ENCODE measurements at places on chromosomes 11 and 22.

DNA sequence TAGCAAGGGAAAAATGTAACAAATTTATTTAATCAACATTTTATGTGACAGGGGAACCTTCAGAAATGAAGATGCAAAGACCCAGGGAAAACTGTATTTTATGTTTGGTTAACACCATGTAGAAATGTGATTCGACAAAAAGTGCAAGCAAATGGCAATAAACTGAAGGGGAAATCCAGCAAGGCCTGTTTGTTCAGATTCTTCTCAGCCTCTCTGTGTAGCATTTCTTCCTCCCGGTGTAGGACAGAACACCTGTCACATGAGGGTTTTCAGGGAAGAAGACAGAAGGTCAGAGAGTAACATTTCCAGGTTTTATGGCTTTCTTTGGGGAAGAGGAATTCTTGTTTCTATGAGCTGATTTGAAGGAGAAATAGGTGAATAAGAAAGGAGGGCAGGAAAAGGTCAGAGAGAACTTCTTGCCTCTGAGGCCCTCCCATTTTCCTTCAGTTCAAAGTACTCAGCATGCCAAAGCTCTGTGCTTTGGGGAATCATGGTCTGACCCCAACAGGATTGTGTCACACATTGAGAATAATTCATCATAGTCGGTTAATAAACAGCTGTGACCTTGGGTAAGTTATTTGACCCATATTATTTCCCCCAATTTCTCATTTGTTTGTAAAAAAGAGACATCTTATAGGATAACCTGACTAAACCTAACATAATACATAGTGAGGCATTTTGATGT is 45.5 kb upstream of the ME3 start:
- peak; percentile 57 for DNase-seq

DNA sequence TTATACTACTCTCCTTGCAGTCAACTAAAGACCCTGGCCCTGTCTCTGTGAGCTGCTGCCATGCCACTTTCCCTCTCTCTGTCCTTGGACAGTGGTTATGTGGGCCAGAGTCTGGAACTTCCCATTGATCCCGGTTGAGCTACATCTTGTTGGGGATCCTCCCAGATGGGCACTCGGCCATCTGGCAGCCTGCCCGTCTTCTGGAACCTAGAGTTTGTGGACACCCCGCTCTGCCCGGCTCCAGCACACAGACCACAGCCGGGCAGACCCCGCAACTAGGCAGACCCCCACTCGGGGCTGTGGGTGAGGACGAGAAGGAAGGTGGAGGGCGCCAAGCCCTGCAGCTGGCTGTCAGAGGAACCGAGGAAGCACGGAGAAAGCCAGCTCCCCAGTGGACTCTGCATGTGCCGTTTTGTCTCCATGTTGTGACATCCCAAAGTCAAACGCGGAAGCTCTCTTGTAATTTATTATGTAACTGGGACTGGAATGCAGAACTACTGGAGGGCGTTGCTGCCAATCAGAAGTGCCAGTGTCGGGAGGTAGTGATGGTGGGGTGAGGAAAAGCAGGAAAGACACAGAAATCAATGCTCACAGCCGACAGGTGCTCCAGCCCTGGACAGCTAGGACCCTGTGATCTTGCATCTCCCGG is 207.7 kb downstream of the CEP164 start:
- peak; percentile 85 for DNase-seq

DNA sequence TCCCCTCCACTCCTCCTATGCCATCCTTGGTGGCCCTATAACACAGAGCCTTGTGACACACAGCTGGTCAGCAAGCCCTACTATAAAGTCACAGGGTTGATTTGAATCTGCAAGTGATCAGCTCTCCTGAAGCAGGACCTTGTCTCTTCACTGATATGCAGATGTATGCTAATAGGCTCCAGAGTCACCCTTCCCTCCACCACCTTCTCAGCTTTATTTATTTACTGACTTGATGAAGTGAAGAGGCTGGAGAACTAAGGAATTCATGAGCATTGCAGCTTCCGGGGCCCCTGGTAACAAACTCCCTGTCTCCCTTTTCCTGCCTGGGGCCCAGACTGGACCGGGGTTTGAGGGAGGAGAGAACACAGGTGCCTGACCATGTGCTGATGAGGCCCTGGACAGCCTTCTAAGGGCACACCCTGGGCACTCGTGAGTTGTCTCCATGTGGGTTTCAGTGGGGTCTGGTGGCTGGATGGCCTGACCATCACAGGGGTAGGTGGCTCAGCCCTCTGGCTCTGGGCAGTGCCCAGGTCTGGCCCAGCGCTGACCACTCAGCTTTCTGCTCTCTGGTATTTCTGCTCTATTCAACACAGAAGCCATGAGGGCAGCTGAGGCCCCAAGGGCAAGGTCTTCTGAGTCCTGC is 307.5 kb downstream of the NTM start:
- DNase-seq, result no peak

DNA sequence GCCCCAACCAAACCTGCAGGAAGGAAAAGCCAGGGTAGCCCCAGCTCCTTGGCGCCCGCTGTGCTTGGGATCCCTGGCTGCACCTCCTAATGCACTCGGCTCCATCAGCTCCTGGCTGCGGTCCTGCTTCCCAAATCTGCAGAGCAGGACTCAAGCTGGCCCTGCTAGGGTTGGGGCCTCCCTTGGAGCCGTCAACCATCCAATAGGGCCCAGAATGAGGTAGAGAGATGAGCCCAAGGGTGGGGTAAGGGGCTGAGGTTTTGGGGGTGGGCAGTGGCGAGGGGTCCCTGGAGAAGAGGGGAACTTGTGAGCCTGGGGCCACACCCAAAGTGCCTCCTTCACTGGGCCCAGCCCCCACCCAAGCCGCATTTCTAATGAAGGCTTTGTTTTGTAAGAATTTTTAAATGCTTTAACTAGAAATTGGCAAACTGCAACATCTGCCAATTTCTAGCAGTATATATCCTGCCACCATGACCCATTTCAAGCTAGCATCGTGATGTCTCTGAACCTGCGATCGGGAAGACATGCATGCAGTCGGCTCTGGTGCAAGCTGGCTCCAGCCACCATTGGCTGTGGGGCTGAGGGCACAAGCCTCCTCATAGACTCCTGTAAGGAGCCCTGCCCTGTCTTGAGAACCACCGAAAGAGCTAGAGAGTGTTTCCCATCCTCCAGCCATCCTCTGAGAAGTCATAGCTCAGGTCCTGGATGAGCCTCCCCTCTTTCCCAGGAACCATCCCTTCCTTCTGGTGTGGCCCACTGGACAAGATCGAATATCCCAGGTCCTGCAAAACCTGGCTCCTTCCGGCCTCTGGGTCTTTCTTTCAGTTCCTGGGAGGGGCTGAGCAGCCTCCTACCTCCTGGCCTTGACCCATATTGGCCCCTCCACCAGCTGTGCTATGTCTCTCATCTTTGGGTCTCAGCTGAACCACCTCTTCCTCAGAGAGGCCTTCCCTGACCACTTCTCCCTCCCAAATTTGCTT is 15.5 kb downstream of the C1QTNF6 start:
- no peak for DNase-seq

GRCh38 chr22:39416319-39416718 is 16.7 kb downstream of the TAB1 start:
- DNase-seq, result no peak

DNA sequence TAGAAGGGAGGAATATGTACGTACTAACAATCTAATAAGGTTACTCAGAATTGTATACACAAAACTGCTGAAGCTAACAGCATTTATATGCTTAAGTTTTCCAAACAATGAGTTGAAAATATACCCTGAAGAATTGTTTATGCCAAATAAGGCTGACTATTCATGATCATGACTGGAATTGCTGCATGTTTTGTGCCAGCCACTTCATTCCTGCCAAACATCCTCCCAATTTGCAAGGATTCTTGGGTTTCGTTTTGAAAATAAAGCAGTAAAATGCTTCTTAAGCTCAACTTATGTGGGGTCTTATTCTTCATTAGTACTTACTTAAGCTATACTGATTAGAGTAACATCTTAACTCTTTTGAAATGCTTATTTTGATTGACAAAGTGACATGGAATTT is 149.0 kb downstream of the SPON1 start:
- no peak for DNase-seq

GRCh38 chr11:106733635-106734034 is 284.6 kb downstream of the GUCY1A2 start:
- DNase-seq, result no peak

DNA sequence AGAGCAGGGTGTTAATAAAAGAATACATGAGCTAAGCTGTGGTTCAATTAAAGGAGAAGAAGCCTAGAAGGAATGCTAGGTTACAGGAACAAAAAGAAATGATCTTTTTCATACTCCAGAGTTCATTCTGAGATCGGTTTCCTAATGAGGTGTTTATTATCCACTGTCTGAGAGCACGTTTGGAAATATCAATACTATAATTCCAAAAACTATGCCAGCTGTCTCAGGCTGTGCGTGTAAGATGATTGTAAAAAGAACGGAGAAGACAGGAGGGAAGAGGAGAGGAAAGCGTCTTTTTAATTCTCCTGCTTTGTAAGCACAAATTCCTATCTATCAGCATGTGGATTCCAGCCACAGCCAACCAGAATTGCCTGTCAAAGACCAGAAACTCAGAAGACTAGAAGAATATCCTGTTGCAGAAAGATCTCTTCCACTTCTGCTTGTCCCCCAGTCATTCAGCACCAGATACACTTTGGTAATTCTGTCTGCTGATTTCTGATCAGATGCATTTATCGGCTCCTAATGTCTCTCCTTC is 25.7 kb downstream of the APOL5 start:
- no peak for DNase-seq

DNA sequence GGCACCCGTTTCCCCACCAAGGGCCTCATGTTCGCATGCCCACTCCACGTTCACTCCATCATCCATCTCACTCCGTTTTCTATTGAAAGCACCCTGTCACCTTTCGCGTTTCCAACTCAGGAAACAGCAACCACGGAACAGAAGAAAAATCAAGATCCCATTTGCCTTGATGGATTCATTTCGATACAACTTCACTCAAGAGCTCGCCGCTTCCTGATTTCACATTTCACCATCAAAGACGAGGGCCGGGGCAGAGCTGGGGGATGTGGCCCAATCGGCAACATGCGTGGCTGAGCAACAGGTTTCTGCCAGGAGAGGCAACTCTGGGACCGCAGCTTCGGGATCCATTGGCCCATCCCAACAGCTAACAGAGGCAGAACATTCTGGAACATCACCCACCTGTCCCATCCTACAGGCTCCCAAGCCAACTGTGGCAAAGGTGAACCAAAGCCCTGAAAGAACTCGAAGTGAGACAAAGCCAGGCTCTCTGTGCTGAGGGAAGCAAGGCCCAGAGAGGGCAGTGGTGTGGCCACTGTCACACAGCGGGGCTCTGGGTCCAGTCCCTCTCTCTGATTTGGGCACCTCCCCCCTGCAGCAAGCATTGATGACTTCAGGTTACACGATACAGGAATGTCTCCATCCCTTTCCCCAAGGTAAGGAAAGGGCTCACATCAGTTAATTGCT is 36.2 kb upstream of the CD5 start:
- no peak for DNase-seq

DNA sequence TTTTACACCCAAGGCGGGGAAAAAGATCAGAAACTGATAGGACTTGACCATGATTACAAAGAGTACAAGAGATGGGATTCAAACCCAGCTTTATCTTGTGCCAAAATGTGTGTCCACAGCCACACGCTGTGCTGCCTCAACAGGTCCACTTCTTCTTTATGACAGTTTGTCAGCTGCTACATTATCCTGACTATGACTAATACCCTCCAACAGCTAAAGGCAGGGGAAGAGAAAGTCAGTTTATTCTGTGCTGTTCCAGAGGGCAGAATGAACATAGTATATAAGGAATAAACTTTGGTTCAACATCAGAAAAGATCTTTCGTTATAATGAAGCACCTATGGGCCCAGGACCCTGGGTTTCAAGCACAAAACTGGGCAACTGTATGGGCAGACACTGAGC is 668.2 kb upstream of the TENM4 start:
- no peak for DNase-seq

DNA sequence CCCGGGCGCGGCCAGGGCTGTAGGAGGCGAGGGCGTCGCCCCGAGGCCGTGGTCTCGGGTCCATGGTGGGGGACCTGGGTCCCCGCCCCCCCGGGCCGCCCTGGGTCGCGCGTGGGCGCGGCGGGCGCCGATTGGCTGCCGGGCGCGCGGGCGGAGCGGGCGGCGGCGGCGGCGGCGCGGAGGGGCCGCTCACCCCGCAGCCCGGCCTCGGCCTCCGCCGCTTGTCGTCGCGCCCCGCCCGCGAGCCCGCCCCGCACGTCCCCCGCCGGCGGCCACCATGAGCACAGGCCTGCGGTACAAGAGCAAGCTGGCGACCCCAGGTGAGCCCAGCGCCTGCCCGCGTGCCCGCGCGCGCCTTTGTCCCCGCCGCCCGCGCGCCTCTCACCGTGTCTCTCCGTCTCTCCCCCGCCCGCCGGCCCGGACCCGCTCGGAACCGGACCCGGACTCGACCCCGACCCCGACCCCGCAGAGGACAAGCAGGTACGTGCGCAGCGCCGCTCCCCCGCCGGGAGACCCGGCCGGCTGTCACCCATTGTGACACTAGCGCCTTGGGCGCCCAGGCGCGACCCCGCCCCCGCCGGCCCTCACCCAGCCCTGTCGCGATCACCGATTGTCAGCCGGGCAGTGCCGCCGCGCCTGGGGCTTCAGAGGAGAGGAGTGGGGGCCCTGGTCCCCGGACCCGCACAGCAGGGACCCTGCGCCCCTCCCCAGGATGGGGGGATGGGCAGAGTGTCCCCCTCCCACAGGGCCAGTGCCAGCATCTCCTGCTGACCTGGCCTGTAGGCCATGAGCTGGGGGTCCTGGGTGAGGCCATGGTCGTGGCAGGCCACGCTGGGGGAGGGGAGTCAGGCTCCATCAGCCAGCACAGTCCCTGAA is at the start of gene SEPTIN5:
TSS of gene SEPTIN5 (plus strand) at position 192 of the 876 bp plus-strand sequence. CDS start at position 278, 86 bp downstream.
- DNase-seq, result peak; percentile 38

- peak; percentile 77 for DNase-seq
Observed at GRCh38 chr11:27296497-27296896, 66.5 kb downstream of the CCDC34 start.

- DNase-seq, result no peak
Observed at GRCh38 chr22:23574371-23574811, 5.7 kb downstream of the IGLL1 start.

- DNase-seq, result no peak
Observed at GRCh38 chr11:35458846-35459245, 39.5 kb upstream of the SLC1A2 start.

DNA sequence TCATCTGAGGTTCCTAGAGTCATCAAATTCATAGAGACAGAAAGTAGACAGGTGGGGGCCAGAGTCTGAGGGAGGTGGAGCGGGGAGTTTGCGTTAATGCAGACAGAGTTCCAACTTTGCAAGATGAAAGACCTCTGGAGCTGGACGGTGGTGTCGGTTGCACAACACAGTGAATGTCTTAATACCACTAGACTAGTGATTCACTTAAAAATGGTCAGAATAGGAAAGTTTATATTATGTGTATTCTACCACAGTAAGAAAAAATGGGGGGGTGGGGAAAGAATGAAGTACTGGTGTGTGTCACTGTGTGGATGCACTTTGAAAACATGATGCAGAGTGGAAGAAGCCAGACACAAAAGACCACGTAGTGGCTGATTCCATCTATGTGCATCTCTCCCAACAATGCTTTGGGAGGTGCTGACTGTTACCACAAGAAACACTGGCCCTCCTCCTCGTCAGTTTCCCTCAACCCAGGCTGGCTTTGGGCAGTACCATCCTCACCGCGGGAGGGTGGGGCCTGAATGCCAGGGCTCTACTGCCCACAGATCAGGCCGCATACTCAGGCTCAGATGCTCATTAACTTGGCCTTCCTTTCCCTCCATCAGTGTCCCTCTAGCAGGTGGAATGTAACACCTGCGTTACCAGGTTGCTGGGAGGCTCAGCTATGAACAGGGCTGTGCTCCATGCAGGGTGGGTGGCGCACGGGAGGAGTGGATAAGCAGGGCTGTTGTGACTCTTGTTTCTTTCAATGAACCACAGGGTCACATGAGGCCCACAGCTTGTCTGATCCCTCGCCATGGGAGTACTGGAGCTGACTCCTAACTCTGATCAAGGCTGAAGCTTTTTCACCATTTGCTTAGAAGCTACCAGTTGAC is 297.0 kb downstream of the CTTN start:
- no peak for DNase-seq
